ENCODE measurements at places on chromosomes 3 and 15.

DNA sequence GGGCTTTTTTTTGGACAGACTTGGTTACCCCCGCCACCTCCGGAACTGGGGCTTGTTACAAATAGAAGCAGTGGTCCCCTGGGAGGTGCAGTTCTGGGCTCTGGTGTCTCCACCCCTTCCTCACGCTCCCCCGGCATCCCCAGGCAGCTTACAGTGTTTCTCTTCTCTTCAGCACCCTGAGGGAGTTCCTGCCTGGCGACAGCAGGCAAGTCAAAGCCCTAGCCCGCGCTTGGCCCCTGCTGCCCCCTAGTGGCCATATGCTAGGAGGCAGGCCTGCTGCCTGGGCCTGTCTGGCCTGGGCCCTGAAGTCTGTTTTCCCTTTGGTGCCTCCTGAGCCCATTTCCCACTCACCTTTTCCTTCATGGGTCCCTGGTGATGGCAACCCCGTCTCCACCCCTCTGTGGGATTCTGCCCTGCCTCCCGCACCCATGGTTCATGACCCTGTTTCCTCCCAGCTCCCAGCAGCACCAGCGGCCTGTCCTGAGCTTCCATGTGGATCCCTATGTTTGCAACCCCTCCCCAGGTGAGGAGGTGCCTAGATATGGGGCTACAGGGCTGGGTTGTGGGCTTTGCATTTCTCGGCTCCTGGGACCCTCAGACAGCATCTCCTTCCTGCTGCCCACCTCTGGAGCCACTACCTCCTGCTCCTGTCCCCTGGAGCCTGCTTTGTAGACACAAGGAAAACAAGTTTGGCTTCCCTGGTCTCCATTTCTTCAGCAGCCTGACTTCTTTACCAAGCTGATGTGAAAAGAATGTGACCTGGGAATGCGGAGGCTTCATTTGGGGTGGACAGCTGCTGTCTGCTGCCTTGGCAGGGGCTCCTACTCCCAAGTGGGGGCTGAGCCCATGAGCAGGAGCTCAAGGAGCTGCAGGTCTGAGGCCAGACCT lies 2.2 kb downstream of the SNX22 start:
- DNase-seq = peak; percentile 99

DNA sequence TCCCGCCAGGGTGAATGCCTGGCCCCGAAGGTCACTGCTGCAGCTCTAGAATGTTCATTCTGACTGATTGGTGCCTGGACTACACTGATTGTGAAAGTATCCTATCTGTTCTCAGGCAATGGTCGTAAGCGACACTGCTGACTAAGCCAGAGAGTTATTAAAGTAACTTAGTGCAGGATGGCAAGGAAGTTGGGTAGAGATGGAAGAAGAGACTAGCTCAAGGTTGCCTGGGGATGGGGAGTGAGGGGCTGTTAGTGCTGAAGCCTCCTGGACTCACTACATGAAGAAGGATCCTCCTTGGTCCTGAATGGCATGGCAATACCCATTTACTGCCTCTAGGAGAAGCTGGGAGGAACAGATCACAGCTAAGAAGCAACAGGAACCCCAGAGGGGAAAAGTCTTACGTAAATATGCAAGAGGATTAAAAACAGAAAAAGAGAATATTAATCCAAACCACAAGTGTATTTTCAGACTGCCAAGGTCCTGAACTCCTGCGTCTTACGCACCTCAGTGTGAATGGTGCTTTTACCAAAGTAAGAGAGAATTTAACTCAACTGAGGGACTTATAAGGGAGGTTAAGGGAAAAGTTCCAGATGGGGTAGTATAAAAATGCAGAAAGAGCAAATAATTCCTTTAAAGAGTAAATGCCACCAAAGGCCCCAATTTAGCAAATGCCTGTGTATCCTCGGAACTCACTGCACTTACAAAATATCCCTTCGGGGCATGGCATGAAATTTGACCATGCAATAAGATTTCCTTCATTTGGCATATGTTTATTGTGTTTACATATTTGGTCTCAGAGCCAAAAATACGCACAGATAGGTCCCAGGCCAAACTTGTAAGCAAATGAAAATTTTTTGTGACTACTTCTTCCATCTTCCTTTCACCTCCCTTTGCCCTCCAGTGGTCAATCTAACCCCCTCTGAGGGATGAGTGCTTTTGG lies 64.0 kb upstream of the DGKG start:
- no peak for DNase-seq

- DNase-seq = no peak
These were observed 528.8 kb downstream of the SHQ1 start for GRCh38 chr3:72319194-72320094.

- DNase-seq = no peak
These were observed 315.4 kb upstream of the RASGRP1 start for GRCh38 chr15:38879909-38880471.

GRCh38 chr3:71577011-71577410 lies 6.5 kb downstream of the FOXP1 start:
- no peak for DNase-seq

GRCh38 chr15:56765251-56765650 lies 31.9 kb upstream of the ZNF280D start:
- DNase-seq = no peak

GRCh38 chr15:34106423-34106822 lies 4.5 kb downstream of the PGBD4 start:
- DNase-seq = no peak

DNA sequence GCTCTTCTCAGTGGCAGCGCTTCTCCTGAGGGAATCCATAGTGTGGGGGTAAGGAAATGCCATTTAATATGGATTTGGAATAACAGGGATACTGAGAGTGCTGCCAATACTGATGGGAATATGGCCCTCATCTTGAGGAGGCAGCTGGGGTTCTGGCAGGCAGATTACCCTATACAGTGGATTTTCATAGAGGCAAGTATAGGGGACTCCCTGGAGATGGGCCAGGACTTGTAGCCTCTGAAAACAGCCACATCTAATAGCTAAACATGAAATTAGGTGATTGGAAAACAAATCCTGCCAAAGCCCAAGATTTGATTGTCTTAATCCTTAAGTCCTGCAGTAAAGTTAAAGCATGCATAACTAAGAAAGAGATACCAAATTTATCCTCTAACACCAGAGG lies 30.9 kb downstream of the DPH3 start:
- DNase-seq = no peak

DNA sequence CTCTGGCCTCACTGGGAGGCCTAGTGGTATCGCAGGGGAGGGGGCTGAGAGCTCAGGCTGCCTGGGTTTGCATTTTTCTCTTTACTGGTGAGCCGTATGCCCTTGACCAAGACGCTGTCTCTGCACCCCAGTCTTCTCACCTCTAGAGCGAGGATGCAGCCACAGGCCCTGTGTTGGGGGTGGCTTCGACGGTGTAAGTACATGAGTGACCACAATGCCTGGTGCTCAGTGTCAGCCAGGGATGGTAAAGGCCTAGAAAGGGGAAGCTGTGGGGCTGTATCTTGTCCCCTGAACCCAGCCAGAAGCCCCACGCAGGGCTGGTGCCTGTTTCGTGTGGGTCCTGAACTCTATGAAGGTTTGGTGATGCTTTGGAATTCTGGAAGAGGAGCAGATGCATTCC lies 19.8 kb downstream of the SYNM start:
- no peak for DNase-seq

DNA sequence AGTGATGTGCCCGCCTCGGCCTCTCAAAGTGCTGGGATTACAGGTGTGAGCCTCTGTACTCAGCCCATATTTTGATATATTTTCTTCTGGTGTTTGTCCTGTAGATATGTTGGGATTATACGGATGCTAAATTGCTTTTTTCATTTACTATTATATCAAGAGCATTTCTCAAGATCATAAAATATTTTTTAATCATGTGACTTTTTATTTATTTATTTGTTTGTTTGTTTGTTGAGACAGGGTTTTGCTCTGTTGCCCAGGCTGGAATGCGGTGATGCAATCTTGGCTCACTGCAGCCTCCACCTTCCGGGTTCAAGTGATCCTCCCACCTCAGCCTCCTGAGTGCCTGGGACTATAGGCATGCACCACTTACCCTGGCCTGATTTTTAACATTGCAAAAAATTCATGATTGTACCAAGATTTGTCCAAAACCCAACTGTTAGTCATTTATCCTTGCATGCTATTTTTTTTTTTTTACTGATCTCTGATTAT lies 2.7 kb upstream of the PXK start:
- no peak for DNase-seq

GRCh38 chr3:132966374-132966773 lies 71.8 kb upstream of the TMEM108 start:
- no peak for DNase-seq

- no peak for DNase-seq
These were observed 72.7 kb downstream of the INO80 start for GRCh38 chr15:41043276-41043951.

- DNase-seq = no peak
These were observed 71.8 kb upstream of the FHIT start for GRCh38 chr3:61323094-61323493.

DNA sequence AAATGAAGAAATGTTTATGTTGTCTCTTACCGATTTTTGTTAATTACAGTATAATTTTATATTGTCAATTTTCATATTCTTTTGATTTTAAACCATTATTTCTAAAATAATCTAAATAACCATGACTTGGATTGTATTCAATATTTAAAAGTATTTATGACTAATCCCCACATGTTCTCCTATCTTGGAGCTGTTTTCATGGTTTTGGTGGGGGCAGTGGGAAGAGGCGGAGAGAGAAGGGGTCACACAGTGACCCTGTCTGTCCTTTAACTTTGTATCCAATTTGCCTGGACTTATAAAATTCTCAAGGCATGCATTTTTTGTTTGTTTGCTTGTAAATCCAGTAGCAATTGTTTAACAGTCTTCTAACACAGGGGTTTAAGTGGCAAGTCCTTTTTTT lies 407.4 kb downstream of the NTRK3 start:
- no peak for DNase-seq

DNA sequence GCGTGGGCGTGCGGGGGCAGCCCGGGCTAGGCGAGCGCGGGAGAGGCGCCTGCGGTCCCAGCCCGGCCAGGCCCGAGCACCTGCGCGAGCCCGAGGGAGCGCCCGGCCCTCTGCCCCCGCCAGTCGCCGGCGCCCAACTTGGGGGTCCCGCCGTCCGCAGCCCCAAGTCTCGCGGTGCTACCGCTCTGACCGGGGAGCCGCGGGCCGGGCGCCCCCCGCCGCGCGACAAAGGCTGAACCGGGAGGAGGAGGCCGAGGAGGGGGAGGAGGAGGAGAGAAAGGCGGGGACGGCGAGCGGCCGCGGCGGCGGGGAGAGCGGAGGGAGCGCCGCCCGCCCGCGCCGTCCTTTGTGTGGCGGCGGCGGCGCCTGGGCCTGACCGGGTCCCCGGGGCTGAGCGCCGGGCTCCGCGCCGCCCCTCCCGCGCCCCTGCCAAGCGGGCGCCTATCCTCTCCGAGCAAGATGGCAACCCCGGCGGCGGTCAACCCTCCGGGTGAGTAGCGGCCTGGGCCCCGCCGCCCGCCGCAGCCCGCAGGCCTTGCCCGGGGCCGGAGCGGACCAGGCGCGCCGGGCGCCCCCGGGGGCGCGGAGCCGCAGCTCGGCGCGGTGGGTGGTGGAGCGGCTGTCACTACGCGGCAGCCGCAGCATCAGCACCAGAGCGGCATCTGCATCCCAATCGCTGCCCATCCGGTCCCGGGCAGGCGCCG lies at the start of gene ARNT2:
ARNT2 (plus strand) TSS at position 326 of the 704 bp plus-strand sequence; CDS start at position 460, 134 bp downstream.
- peak; percentile 74 for DNase-seq

GRCh38 chr3:108479224-108479623 lies 31.2 kb downstream of the MYH15 start:
- no peak for DNase-seq

- DNase-seq = no peak
These were observed 17.2 kb upstream of the CCR4 start for GRCh38 chr3:32934150-32934742.

DNA sequence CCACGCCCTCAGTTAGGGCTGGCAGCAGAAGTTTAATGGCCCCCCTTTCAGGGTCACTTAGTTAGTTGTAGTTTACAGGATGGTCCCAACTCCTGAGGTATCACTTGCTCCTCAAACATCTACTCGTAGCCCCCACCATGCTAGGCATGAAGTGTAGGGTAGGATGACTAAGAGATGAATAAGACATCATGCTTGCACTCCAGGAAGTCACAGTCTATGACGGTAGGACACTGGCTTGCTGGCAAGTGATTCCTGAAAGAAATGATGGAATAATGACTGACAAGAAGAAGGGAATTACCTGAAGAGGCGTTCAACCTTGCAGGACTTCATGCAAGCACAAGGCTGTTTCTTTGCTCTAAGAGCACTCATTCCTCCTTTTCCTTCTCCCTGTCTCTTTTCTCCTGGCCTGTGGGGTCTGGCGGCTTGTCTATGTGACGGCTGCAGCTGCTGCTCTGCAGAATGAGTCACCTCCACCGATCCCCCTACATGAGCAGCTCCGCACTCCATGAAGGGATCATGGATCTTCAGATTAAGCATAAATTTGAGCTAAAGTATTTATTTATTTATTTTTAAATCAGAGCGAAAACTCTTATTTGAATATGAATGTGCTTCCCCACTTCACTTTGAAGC lies 82.9 kb upstream of the BOC start:
- DNase-seq = no peak

DNA sequence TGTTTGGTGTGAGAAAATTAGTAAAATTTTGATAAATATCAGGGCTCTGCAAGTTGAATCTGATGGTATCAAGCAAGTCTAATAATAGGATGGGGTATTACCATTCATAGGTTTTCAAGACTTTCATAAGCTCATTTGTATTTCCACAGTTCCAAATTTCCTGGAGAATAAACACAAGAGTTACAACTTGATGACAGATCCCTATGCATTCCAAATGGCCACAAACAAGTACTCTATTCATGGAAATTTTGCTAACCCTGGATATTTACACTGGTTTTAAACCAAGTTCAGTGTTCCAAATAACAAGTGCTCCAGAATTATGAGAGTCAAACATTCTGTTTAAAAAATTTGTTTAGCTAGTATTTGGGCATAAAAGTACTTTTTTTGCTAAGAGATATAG lies 75.0 kb upstream of the CNTN6 start:
- no peak for DNase-seq

DNA sequence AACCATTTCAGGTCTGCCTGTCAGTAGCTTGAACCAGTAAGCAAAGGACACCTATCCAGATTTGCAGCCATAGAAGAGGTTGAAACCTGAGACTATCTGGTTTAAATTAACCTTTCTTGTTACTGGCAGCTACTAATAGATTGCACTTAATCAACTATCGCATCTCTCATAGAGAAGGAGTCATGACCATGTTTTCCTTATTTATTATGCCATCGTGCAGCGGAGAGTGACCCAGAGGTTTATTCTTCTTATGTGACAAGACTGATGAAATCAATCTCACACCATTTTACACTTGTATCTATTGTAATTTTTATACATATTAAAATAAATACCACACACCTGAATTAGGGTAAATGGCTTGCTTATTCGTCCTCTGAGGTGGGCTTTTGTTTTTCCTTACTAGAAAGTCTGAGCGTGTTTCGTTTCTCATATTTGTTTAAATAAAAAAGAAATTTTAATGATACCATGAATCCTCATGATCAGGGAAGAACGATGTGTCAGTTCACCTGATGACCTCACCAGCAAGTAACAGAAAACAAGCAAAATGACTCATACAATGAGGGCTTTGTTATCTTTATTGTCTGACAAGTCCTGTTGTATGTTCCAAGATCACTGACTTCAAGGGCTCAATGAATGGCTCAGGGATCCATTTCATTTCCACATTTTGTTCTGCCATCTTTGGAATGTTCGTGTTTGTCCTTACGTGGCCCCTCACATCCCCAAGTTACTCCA lies 379.5 kb upstream of the DPH6 start:
- DNase-seq = no peak
